RPMI8226 (cell line): ENCODE measurements at places on chromosomes 11 and 22.

DNA sequence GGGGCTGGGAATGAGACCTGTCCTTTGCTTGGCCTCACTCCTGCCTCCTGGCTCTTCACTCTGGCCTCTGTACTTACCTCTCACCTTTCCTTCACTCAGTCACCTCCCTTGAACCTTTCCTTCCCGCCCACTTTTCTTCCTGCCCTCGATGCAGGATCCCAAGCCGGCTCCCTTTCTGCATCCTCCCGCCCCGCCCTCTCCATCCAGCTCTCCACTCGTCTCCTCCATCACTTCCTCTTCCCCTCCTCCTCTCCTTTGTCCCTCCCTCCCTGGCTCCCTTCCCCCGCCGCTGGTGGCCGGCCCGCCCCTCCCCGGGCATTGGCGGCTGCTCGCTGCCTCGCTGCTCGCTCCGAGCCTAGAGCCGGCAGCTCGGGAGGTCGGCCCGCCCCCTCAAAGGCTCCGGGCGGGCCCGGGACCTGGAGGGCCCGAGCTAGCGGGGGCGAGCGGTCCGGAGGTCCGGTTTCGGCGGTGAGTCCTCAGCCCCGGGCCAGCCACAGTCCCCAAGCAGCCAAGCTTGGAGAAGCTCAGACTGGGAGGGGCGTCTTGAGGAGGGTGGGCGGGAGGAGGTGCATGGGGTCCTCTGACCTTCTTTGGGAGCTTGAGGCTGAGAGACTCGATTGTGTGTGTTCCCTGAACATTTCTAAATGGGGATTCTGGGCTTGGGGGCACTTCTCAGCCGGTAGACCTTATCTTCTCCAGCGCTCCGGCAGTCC, 13.8 kb downstream of the PHLDB1 start:
- DNase-seq, result peak; percentile 68

GRCh38 chr22:29265305-29265704, 2.5 kb downstream of the RHBDD3 start:
- DNase-seq, result no peak

GRCh38 chr11:128089962-128090361, 497.4 kb downstream of the ETS1 start:
- DNase-seq, result no peak

DNA sequence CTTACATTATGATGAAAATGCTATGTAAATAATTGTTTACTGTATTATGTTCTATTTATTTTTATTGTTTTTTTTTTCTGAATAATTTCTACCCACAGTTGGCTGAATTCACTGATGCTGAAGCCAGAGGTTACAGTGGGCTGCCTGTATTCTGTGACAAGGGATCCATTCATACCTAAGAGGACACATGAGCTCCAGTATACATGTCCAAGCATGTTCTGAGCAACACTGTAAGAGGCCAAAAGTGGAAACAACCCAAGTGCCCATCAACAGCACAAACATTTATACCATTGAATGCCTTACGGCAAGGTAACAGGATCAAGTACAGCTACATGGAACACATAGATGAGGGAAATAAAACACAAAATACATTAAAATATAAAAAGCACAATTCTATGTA, 1.4 kb upstream of the SRSF8 start:
- no peak for DNase-seq

GRCh38 chr11:99555486-99555885, 534.7 kb downstream of the CNTN5 start:
- no peak for DNase-seq

GRCh38 chr22:50317178-50317577, 9.6 kb downstream of the DENND6B start:
- no peak for DNase-seq

DNA sequence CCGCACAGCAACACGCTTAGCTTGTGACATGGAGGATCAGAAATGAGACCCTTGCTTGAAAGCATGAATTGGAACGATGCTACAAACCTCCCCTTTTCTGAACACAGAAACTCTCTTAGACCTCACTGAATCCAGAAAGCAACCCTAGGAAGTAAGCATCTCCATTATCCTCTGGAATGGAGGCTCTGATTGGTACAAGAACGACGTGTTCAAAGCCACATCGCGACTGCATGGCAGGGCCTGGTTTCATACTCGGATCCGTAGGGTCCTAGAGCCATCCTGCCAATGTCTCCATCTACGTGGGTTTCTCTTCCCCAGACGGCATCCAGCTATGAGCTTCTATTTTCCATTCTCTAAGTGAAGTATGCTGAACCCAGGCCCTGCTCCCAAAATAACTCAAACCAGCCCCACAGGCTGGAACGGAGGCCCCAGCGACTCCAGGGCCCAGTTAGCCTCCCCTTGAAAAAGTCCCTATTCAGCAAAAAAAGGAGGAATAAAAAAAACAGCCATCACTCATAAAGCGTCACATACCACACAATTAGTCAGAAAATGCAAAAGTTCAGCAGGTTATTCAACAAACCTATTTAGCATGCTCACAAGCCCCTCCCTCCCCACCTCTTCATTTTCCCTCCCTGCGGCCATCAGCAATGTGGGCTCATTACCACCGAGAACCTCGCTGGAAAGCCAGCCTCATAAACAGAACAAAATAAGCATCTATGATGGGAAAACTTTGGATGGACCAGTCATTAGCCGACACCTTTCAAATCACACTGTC, 7.1 kb upstream of the MN1 start:
- no peak for DNase-seq

DNA sequence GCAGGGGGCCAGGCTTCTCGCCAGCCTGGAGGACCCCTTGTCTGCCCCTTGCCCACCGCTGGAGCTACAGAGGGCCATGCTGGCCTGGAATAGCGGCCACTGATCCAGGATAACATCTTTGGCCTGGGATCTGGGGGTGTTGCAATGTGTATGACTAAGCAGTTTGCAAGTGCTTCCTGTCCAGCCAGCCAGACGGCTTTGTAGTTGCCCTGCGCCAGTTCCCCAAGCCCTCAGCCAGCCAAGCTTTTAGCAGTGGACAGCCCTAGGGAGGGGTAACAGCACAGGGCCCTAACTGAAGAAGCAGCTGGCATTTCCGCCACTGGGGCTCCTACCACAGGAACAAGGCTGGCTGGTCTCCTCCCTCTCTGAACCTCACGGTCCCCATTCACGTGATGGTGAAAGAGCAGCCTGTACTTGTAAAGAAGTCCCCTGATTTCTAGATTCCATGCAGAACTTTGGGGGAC, 32.1 kb downstream of the UQCR10 start:
- DNase-seq, result no peak

- DNase-seq, result no peak
These were observed 104.0 kb downstream of the CACNA1I start for GRCh38 chr22:39674536-39674935.

DNA sequence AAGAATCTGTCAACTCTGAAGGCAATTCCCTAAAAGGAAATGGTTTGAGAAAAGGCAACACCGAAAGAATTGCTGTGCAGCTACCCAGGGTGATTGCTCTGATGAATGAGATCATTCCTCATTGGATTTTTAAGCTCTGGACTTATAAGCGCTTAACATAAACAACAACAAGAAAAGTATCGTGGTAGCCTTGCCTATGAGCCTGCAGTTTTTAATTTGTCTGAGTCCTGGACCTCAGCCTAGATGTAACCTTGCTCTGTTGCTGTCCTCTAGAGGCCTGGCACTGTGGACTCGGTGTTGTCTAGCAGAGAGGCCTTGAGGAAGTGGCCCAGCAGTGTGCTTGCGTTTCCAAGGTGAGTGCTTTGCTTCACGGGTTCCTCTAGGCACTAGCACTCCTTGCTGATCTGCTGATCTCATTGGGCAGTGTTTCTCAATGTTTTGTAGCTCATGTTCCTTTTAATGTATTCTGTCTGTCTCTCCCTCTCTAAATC, 20.4 kb downstream of the CCDC81 start:
- no peak for DNase-seq

DNA sequence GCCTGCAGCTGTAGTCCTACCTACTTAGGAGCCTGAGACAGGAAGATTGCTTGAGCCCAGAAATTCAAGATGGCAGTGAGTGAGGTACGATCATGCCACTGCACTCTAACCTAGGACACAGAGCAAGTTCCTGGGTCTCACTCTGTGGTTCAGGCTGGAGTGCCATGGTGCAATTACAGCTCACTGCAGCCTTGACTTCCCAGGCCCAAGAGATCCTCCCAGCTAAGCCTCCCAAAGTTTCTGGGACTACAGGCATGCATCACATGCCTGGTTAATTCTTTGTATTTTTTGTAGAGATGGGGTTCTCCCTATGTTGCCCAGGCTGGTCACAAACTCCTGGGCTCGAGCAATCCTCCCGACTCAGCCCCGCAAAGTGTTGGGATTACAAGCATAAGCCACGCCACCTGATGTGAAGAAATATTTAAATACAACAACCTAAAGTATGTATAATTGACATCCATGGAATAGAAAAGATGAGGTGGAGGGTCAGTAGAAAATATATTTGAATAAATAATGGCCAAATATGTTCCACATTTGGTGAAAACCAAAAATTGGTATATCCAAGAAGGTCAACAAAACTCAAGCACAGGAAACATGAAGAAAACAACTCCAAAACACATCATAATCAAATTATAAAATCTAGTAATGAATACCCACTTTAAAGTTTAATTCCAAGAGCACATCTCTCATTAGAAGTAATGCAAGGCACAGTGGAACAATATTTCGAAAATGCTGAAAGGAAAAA, 47.9 kb upstream of the IGLL5 start:
- no peak for DNase-seq

DNA sequence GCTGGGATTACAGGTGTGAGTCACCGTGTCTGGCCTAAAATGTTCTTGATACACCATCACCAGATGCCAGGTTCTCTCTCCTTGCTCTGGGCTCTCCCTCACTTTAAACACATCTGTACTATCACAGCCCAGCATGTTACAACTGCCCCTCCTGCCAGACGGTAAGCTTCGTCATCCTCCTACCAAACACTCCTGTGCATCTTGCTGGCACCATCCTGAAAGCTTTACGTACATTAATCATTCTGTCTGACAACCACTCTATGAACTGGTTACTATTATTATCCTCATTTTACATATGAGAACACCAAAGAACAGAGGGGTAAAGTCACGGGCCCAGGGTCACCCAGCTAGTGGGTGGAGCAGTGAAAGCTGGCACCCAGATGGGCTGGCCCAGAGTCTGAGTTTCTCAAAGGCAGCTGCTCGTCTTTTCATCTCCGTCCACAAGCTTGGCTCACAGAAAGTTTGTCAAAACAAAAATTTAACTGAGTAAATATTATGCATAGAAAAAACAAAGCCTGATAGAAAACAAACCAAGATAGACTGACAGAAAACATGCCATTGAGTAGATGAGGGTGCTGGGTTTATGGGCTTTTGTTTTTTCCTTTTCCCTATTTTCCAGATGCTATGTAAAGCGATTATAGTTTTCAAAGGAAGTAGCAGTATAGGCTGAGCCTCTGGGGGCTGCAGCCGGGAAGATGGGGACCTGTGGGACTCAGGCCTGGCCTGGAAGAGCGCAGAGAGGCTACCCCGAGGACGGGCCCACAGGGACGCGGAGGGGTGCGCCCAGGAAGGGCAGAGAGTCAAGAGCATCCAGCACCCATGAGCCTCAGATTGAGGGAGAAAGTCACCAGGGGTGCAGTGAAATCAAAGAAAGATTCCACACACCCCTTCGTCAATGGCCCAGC, 9.5 kb downstream of the PLA2G6 start:
- DNase-seq, result no peak

DNA sequence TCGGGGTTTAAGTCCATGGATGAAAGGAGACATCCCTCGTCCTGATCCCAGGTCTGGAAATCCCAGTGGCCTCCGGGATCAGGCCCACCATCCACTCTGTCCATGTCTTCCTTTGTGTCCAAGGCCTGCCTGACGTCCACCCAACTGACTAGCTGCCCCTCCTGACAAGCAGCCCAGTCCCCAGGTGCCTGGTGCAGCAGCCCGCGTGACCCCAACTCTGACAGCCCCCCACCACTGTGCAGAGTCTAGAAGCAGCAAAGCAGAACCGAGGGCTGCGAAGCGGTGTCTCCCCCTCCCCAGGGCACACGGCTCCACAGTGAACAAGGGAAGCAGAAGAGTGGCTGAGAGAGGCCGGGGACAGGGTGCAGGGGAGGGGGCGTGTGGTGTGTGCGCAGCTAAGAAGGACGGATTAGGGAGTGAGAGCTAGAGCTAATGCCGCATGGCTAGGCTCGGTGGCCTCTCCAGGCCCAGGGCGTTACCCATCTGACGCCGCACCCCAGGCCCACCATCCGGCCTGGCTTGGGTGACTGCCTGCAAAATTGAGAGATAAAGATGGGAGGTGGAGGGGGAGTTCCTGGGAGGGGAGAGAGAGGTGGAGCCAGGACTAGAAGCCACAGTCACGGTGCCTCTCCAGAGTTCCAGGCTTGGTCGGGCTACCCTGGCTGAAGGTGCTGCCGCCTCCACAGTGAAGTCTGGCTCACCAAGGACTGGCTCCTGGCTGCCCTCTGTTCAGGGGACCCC, 16.6 kb upstream of the BAIAP2L2 start:
- DNase-seq, result no peak

DNA sequence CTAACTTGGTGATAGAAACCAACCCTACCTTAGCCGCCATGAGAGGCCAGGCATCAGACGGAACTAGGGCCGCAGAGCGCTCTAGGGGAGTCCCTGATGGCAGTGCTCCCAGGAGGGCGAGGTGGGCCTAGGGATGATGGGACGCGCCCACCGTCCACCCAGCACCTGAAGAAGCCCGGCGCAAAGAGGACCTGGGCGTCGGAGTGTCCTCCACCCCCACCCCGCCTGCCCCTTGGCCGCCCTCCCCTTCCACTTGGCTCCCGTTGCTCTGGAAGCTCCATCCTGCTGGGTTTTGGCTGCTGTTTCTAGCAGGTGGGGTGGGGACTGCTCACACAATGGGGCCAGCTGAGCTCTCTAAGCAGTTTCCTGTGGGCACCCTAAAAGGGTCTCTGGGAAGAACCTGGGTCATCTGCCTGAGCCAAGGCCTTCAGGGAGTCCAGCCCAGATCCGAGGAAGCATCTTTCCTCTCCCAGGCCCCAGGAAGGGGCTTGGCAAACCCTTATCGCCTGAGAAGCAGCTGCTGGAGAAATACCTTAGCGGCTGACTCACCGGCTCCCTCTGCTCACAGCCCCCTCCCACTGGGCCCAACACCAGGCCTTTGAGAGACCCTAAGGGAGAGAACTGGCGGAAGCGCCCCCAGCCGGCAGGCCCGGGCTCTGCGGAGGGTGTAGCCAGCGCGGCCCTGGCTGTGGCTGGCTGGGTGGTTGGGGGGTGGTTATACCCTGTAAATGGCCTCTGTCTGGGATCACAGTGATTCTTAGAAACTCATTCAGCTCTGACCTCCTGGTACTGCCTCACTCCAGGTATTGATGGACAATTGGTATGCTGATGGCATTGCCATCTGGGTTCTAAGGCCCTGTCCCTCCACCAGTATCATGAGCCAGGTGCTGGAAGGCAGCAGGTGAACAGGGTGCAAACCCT, 19.3 kb downstream of the CREB3L1 start:
- DNase-seq, result no peak

DNA sequence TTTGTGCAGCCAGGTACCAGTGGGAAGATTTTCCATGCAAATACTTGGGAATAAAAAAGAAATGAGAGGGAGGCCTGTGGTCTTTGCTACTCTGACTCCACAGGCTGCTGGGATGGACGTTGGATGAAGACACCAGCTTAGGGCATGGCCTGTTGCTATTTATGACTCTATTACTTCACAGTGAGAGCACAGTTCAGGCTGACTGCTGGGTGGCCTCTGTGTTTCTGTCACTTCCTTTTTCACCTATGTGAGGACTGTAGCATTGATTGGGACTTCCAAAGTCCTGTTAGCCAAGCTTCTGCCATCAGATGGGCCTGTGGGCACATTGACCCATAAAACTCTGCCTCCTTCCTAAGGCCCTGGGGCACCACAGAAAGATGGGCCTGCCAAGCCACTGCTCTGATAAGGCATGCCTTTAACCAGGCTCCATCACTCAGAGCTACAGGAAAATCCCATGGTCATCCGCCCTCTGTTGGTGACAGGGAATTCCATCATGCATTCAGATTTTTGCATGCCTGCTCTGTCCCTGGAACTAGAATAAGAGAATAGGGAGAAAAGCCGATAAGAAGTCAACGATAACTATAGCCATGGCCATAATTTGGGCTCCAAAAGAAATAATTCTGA, 64.6 kb downstream of the KCNJ1 start:
- no peak for DNase-seq
